ENCODE measurements at places on chromosomes 13 and 19.

DNA sequence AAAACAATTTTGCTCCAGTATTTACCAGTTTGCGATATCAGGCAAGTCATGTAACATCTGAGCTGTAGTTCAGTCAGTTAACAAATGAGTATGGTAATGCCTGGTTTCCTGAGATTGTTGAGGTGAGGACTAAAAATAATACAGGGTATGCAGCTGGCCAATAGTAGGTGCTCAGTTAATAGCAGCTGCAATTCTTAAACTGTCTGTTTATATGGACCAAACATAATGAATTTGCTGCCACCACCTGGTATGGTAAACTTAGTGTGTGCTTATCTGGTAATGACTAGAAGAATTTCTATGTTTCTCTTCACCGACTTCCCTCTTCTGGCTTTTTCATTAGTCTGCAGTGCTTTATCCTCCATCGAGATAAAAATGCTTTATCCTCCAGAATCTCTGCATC, 9.1 kb downstream of the ZMYM2 start:
- H3K4me3 ChIP-seq, result no peak overlapping the region
- DNase-seq, result no peak
- H3K27me3 ChIP-seq, result no peaks in the 10 kb centered on the region
- peaks cover 4% of the 10 kb centered on the region for H3K4me1 ChIP-seq

GRCh38 chr19:3768015-3768747, 3.8 kb downstream of the RAX2 start:
- no peaks in the 10 kb centered on the region for H3K36me3 ChIP-seq
- H3K4me3 ChIP-seq, result no peak overlapping the region
- H3K27ac ChIP-seq, result no peak overlapping the region
- no peaks in the 10 kb centered on the region for H3K27me3 ChIP-seq

DNA sequence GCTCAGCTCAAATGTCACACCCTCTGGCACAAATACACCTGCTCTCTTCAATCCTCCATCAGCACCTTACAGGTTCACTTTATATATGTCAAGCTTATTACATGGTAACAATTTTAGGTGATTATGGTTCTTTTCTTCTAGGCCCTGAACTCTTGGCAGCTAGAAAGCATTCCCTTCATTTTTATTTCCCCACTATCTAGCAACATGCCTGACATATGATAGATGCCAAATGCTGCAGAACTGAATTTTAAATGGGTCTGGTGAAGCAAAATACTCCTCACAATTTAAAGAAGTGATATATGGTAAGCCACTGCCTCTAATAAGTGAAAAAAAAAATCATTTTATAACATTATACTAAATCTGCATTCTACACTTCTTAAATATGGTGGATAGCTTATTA, 95.2 kb downstream of the USP12 start:
- H3K4me1 ChIP-seq, result no peaks in the 10 kb centered on the region
- no peaks in the 10 kb centered on the region for H3K36me3 ChIP-seq
- DNase-seq, result no peak

- no peaks in the 10 kb centered on the region for H3K36me3 ChIP-seq
- no peak overlapping the region for H3K4me3 ChIP-seq
- no peaks in the 10 kb centered on the region for H3K27me3 ChIP-seq
- H3K27ac ChIP-seq, result no peak overlapping the region
- no peaks in the 10 kb centered on the region for H3K4me1 ChIP-seq
- DNase-seq, result no peak
Observed at GRCh38 chr13:110411688-110412059, 104.6 kb downstream of the COL4A2 start.

DNA sequence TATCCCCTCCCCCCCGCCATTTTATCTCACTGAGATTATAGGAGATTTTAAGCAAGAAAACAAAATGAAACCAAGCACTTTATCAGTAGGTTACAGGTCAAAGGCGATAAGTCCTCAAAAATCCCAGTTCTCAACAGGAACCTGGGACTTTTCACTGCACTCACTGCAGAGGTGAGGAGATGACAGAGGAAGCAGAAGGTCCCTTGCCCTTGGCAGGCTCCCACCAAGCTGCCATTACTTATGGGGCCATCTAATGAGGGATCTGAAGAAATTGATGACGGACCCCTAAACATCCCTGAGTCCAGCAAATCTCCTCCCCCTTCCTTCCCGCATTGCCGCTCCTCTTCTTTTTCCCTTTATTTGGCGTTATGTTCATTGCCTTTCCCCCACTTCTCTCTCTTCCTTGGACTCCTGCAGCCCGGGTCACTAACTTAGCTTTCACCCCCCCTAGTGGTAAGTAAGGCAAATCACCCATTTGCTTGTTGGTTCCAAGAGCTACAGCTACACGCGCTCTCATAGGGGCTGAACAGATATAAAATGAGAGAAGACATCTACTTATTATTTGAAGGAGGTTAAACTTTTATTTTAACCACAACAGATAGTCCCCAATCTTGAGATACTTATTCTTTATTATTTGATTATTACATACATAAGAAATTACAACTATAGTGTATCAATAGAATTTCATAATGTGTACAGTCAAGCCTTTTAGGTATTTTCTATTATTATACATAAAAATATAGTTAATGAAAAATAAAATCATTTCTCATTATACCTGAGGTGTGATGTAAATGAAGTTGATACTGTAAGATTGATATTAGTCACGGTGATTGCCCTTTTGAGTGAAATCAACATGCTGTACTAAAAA, 52.0 kb upstream of the ARGLU1 start:
- H3K36me3 ChIP-seq, result no peaks in the 10 kb centered on the region
- no peak overlapping the region for H3K4me3 ChIP-seq
- no peak overlapping the region for H3K27ac ChIP-seq
- peaks cover 24% of the 10 kb centered on the region for H3K4me1 ChIP-seq

GRCh38 chr19:1039646-1040475, at the start of gene ABCA7:
ABCA7 (plus strand) TSS chr19:1040107; CDS start chr19:1041362, 1,255 bp downstream.
- no peaks in the 10 kb centered on the region for H3K27me3 ChIP-seq
- no peak within 1 kb of the TSS for H3K27ac ChIP-seq
- peak; percentile 99 for DNase-seq
- H3K4me1 ChIP-seq, result peaks cover 8% of the 10 kb centered on the region

DNA sequence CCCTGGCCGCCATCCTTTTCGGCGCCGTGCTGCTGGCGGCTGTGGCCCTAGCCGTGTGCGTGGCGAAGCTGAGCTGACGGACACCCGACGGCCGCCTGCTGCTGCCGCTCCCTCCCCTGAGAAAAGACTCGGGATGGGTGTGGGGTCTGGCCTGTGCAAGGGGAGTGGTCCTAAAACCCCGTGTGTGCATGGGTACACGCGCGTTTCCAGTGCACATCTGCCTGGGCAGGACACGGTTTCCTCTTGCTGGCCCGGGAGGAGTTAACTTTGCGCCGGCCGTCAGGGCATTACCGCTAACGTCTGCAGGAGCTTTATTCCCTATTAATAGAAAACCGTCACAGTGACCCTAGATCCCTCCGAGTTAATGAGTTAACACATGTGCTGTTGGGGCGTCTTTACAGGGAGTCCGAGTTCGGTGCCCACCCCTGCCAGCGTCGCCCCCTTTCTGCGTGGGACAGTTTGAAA, 1.3 kb downstream of the RGS9BP start:
- peaks cover 12% of the 10 kb centered on the region for H3K4me1 ChIP-seq
- peak overlapping the region; percentile 90 for H3K4me3 ChIP-seq
- no peak overlapping the region for H3K27ac ChIP-seq
- peak; percentile 38 for DNase-seq
- H3K27me3 ChIP-seq, result peaks cover 73% of the 10 kb centered on the region

GRCh38 chr19:39251846-39252245, 3.2 kb upstream of the IFNL4 start:
- no peak for DNase-seq
- H3K27ac ChIP-seq, result no peak overlapping the region
- H3K4me1 ChIP-seq, result no peaks in the 10 kb centered on the region
- peaks cover 100% of the 10 kb centered on the region for H3K27me3 ChIP-seq
- no peaks in the 10 kb centered on the region for H3K36me3 ChIP-seq
- no peak overlapping the region for H3K4me3 ChIP-seq

Measured in neural progenitor cell (in vitro differentiated cells).